Activated T-helper 17 cell treated with anti-CD3 and anti-CD28 coated beads, Interleukin-2, amount 50 U/mL, for 72 hours (primary cell): ENCODE measurements at places on chromosomes 2 and 18. TPM values are rescaled to one million over a fixed set of nuclear protein-coding genes. Genes with fewer than 3 reads are reported as not detected.

The AQP12B gene
- not detected for total RNA-seq

DNA sequence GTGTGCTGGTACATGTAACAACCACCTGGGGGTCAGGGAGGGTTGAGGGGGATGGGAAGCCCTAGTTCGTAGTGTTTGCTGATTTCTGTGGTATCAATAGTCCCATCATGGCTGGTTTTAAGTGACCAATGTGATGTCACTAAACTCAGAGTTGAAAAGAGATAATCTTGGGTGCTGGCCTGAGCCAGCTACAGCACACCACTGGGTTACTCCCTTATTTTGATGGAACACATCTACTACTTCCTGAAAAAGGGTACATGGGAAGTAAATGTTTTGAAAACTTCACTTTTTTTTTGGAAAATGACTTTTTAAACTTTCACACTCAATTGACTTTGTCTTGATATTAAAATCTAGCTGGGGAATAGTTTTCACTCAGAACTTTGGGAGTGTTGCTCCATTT is 87.0 kb upstream of the CXCR4 start:
- no peak for ATAC-seq

GRCh38 chr2:66435549-66435875 is 587 bp downstream of the MEIS1 start:
- no peak for ATAC-seq

- no peak for ATAC-seq
Measured at GRCh38 chr2:172296267-172297046, 130.9 kb upstream of the ITGA6 start.

DNA sequence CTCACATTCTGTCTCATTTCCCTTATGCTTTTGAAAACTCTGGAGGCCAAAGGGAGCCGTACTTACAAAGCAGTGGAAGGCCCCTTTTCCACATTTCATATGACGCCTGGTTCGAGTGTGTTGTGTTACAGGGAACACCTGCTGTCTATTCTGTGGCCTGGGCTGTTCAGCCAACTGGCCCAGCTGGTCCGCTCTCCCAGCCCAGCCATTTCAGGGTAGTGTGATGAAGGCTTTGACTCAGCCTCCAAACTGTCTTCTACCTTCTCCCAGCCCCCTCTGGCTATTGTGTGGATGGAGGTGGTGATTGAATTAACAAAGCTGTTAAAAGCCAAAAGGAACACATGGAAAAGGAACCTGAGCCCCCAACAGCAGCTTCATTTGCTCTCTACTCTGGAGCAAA is 233.8 kb downstream of the ICOS start:
- no peak for ATAC-seq

GRCh38 chr2:8414946-8415879 is 266.6 kb upstream of the ID2 start:
- ATAC-seq = no peak

GRCh38 chr18:59488899-59489298 is 129.8 kb upstream of the LMAN1 start:
- ATAC-seq = no peak

The ICOS gene
- 194 TPM for total RNA-seq

GRCh38 chr2:235314371-235314930 is 179.4 kb upstream of the AGAP1 start:
- no peak for ATAC-seq

- no peak for ATAC-seq
Measured at GRCh38 chr2:176085861-176086771, 2.4 kb upstream of the EVX2 start.

DNA sequence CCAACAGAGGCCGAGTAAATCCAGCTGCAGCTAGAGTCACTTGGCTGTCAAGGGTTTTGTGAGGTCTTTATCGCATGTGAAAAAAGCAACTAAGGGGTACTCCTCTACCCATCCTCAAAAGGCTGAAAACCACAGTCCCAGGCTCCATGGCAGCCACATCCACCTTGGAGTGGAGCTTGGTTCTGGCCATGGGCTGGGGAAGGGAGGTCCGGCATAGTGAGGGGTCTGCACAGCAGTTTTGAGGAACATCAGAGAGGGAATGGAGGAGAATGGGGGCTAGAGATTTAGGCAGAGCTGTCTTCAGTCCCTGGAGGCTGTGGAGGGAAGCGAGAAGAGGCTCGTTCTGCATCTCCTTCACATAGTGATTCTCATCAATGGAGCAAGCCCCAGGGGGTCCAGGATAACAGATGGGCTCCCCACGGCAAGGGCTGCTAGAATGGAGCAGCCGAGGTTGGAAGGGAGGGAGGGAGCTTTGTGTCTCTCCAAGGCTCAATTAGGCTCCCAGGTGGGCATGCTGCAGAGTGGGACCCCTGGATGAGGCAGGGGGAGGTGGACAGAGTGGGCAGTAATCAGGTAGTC is 21.0 kb downstream of the MROH2A start:
- ATAC-seq = no peak

DNA sequence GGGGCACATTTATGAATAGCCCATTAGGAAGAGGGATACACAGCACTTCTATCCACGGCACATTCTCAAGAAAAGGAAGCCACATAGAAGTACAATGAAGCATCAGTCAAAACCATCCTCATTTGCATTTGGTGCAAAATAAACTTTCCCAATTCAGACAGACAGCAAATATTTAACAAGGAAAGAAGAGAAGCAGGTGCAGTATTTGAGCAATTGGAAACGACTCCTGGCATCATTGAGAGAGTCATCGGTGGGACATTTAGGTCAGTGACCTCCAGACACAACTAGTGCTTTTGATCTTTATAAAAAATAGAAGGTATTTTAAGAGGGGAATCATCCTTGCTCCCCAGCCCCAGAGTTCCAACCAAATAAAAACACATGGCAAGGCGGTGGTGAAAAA is 118.0 kb downstream of the MREG start:
- no peak for ATAC-seq
